ENCODE measurements at places on chromosomes 7 and 10.
A peak's percentile ranks its signal among the peaks of the same experiment; 100 is the strongest.

DNA sequence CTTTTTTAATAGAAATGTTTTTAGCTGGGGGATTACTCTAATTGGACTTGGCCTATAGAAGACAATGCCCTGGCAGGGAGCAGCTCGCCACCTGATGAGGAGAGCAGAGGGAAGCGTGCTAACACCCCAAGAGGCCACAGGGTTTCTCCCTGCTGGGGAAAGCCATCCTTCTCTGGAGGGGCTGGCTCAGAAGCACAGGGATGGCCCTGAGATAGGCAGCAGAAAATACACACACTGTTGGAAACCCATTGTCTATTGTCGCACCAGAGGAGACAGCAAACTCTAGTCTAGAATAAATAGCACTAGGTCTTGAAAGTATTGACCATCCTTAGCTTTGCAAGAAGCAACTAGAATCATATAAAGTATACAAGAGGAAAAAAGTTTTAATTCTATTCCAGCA, 5.4 kb downstream of the COBL start:
- no peak for DNase-seq

- peak; percentile 60 for DNase-seq
Observed at GRCh38 chr7:6705959-6706665, 635 bp downstream of the ZNF12 start.

DNA sequence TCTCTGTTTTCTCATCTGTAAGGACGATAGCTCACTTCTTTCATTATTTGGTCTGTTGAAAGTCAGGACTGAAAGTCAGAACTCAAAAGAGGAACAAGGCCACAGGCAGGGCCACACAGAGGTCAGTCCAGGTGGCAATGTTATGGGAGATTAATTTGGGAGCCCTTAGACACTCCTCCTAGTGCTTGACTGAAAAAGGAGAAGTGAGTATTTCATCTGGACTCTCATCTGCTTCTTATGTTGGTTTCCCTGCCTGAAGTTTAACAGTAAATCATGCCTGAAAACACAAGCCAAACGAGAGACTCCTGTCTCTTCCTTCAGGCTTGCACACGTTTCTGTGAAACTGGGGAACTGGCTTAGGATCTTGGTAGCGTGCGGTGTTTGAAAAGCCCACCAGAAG, 248.5 kb downstream of the BUB3 start:
- no peak for DNase-seq

DNA sequence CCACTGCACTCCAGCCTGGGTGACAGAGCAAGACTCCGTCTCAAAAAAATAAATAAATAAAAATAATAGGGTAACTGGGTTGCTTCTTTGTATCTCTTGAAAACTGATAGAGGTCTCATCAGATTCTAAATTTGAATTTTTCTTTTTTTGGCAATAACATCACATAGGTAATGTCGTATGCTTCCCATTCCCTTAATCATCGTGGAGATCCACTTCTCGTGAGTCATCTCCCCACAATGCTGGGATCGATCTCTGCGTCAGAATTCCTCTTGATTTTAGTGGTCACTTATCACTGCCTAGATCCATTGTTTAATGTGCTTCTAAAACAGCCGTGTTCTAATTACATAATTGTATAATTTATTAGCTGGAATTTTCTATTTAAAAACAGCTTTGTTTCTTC, 70.5 kb upstream of the DNAJB6 start:
- no peak for DNase-seq

DNA sequence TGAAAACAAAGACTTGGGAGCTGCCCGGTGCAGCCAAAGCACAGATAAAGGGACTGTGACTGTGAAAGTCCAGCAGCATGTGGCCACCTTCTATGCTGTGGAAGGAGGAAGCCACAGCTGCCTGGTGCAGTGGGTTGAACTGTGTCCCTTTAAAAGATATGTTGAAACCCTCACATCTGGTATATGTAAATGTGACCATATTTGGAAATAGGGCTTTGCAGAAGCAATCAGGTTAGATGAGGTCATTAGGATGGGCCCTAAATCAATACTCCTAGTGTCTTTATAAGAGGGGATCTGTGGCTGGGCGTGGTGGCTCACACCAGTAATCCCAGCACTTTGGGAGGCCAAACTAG, 136.9 kb downstream of the GLI3 start:
- DNase-seq, result no peak

All from ACHN (cell line).